ENCODE measurements at places on chromosomes 2 and 18.

GRCh38 chr2:233131936-233132720 lies 72.0 kb downstream of the INPP5D start:
- no peak for DNase-seq

DNA sequence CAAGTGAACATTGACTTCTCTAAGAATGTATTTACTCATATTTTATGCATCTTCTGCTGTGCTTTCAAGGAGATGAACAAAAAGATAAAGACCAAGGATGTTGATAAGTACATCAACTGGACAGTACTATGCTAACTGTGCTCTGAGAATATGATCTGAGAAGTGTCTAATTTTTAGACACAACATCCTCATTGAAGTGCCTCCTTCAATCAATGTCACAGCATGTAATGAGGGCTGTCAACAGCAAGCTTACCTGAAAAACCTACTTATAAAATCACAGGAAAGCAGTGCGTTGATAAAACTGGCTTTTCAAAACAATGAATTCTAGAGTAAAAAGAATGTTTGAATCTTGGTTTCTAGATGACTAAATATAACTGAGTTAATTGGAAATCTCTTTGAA lies 452.9 kb upstream of the DSEL start:
- no peak for DNase-seq

- DNase-seq: no peak
Observed at GRCh38 chr18:6156446-6156845, 258.3 kb downstream of the L3MBTL4 start.

- no peak for DNase-seq
Observed at GRCh38 chr2:128370468-128371247, 52.0 kb upstream of the HS6ST1 start.

- DNase-seq: no peak
Observed at GRCh38 chr2:74428675-74429074, 7.1 kb downstream of the WDR54 start.

DNA sequence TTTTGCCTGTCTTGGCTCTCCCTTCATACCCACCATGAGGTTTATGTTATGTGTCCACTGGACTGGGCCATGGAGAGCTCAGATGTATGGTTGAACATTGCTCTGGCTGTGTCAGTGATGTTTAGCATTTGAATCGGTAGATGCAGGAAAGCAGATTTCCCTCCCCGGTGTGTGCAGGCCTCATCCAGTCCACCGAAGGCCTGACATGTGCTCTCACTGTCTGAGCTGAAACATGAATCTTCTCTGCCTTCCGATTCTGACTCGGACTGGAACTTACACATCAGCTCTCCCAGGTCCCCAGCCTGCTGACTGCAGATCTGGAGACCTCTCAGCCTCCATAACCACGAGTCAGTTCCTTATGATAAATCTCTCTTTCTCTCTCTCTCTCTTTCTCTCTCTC lies 72.4 kb upstream of the SLC66A3 start:
- no peak for DNase-seq

DNA sequence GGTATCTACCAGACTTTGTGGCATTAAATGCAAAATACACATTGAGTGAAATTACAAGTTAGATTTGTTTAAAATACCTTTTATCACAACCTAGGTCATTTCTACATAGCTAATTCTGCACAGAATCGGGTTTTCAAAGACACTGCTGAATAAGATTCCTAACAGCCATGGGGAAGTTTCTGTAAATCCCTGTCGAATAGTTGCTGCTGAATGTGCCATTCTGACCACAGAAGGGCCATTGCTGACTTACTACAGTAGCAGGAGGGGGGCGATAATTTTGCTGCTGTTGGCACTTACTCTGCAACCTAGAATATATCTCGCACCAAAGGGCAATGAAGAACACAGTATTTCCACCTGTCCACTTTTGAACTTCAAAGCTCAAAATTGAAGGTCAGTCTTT lies 232.8 kb downstream of the TCF4 start:
- DNase-seq: no peak

GRCh38 chr2:3633089-3633981 lies 24.7 kb upstream of the ALLC start:
- DNase-seq: no peak

DNA sequence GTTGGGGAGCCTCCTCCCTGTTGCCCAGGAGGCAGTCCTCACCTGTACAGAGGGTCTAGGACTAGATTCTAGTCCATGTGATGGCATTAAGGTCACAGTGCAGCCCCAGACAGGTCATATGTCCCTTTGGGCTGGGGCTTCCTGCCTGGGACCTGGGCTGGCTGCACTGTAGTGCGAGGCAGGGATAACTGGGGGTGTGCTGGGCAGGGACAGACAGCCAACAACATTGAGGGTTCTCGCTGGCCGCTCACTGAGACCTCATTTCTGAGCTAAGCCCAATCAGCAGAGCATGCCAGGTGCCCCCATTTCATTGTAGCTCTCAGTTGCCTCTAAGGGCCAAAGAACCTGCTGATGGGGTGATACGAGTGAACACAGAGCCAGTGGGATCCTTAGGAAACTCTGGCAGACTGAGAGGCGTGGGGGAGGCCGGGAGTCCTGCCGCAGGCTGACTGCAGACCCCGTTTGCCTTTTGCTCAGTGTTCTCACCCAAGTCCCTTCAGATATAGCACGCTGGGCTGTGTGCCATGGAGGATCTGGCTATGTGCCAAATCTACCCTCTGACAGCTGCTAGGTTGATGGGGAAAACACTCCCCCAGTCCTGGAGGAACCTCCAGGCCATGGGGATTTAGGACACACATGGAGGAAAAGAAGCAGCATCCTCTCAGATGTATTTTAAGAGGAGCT lies 51.9 kb downstream of the DYSF start:
- no peak for DNase-seq
